ENCODE measurements at places on chromosomes 3 and 15. TPM values are rescaled to one million over a fixed set of nuclear protein-coding genes. Genes with fewer than 3 reads are reported as not detected.

The BFSP2 gene
- polyA plus RNA-seq, result not detected

The SCN5A gene
- polyA plus RNA-seq, result not detected

The CCRL2 gene
- not detected for polyA plus RNA-seq

The VPS33B gene
- polyA plus RNA-seq, result 28.9 TPM

The NANOGP8 gene
- not detected for polyA plus RNA-seq

The SAMMSON gene
- not detected for polyA plus RNA-seq

The CCR1 gene
- not detected for polyA plus RNA-seq

The CLRN1 gene
- not detected for polyA plus RNA-seq

The FES gene
- not detected for polyA plus RNA-seq
